ENCODE measurements at places on chromosomes 13 and 19.

DNA sequence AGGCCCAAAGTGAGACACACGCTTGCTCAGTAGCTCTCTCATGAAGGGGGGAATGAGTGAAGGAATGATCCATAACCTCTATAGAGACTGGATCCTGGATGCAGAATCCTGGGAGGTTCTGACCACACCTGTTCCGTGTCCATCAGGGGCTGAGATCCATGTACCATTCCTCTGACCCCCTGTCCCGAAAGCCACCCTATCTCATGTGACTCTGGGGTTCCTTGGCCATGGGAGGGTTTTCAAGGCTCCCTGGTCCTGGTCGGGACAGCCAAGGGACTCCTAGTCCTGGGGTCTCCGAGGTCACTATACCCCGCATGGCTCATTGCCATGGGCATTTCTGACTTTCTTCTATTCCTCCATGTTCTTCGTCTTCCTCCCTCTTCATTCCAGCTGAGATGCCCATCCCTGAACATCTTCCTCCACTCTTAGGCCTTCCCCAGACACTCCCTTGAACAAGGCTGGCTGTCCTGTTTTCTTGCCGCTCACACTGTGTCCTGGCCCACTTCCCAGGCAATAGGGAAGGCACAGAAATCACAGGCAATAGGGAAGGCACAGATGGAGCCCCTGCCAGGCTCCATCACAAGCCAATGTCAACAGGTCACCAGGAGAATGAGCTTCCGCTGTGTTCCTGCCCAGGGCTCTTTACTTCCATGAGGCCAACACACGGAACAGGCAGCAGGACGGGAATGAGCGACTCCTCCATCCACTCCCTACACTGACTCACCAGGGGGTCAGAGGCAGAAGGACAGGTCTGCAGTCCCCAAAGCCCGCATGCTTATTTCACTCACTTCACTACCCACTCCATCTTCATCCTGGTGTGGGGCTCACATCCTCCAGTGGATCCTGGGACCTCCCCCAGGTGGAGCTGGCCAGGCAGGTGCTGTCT, 3.2 kb downstream of the CEACAM5 start:
- DNase-seq: no peak

GRCh38 chr19:2798158-2798685, 12.9 kb downstream of the THOP1 start:
- no peak for DNase-seq

- no peak for DNase-seq
Measured at GRCh38 chr19:30682999-30683536, 310.9 kb downstream of the ZNF536 start.

DNA sequence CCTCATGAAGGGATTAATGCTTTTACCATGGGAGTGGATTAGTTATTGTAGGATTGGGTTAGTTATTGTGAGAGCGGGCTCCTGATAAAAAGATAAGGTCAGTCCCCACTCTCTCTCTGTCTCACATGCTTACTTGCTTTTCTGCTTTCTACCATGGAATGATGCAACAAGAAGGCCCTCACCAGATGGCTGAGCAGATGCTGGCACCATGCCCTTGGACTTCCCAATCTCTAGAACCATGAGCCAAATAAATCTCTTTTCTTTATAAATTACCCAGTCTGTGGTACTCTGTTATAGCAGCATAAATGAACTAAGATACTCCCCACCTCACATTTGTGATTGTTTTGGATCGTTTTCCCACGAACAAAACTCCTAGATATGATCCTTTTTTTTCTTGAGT, 353.8 kb downstream of the DNAJC15 start:
- DNase-seq: no peak

GRCh38 chr13:79212064-79212619, 193.9 kb downstream of the RBM26 start:
- no peak for DNase-seq

DNA sequence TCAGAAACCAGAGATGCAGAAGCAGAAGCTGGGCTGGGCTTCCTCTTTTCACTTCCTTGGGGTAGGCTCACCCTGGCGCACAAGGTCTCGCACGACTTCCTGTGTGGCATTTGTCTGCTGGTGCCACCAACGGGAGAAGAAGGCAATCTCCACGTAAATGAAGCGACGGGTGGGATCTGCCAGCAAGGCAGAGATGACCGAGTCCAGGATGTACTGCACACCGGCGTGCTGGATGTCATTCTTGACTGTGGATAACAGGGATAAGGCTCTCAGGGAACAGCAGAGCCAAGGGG, 1.3 kb downstream of the MAN2B1 start:
- no peak for DNase-seq

DNA sequence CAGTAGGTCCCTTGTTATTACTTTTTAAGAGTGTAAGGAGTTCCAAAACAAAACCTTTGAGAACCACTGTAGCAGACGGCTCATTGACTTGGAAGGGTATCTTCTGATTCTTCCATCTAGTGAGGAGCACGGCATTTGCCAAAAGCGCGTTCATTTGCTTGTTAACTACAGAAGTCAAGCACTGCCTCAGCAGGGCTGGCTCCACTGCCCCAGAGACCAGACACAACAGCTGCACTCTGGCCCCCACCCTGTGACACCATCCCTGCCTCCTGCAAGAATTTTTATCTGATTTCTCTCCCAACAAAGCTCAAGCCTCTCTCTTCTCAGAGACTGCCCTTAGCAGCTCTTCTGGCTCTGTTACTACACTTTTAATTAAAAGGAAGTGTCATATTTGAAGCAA, 20.7 kb upstream of the XPO4 start:
- no peak for DNase-seq

- no peak for DNase-seq
Measured at GRCh38 chr19:45514376-45515051, 7.2 kb downstream of the VASP start.

DNA sequence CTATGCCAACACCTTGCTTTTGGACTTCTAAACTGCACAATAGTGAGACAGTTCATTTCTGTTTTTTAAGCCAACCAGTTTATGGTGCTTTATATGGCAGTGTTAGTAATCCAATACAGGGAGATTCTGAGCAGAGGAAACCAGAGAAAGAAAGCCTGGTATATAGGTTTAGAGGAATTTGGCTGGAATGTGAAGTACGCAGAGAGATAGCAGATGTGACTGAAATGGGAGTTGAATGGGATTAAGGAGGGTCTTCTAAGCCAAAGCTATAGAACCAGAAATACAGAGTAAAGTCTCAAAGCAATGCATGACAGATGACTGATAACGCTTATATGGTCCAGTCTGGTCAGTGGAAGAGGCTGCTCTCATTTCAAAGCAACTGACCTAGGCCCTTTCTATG, 453.7 kb downstream of the GPC6 start:
- DNase-seq: no peak

GRCh38 chr19:16023146-16023915, 53.0 kb upstream of the TPM4 start:
- DNase-seq: no peak

DNA sequence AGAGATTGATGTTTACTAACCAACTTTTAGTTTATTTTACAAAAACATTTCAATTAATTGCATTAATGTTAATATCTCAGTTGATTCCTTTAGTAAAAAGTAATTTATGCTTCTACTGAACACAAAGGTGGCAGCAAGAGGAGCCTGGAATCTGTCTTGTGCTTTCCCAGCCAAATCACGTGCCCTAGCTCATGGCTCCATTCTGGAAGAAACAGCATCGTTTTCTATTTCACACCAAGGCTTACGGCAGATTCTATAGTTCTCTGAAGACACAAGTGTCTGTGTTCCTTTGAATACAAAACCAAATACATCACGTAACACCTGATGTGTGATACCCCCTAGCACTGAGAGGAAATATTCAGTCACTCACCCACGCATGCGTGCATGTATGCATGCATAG, 346.1 kb upstream of the MIR17HG start:
- DNase-seq: no peak

DNA sequence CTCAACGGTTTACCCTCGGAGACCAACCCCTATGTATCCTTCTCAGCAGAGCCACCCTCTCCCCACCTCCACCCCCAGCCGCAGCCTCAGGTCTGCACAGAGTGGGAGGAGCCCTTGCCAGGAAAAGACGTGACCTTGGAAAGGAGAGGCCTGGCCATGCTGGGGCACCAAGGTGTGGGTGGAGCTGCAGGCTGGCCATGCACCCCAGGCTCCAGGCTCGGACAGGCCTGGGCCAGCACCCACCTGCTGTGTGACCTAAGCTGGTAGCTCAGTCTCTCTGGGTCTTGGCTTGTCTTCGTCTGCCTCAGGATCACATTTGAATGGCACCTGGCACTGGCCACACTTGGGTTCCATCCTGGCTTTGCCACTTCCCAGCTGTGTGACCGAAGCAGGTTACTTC, 29.5 kb downstream of the CCDC8 start:
- DNase-seq: no peak

DNA sequence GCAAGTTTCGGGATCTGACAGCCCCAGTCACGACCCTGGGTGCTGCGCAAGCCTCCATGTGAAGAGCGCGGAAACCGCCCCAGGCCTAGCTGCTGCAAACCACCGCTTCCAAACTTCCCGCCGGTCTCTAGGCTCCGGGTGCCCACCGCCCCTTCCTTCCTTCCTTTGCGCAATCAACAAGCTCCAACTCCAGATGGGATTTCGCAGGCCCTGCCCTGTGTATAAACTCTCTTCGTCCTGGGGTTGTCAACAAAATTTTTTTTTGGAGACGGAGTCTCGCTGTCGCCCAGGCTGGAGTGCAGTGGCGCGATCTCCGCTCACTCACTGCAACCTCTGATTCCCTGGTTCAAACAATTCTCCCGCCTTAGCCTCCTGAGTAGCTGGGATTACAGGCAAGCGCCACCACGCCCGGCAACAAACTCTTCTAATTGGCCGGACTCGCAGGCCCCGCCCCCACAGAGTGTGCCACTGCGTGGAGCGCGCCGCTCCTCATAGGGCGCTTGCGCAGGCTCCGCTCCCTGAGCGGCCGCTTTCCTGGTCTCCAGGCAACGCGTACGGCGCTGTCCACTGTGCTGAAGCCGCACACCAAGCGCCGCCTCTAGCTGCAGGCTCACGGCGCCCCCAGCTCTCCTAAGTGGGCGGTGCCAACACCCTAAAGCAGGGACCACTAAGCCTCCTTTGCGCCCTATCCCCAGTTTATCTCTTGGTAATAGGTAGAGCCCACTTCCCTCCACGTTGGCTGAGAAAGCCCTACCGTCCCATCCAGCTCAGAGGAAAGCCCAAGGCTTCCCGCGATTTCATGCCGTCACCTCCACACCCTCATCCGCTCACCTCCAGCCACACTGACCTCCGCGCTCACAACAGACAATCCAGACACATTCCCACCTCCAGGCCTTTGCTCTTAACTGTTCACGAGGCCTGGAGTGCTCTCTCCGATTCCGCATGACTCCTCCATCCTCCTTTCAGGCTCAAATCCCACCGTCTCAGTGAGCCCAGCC, 5.5 kb upstream of the QTRT1 start:
- peak; percentile 73 for DNase-seq

DNA sequence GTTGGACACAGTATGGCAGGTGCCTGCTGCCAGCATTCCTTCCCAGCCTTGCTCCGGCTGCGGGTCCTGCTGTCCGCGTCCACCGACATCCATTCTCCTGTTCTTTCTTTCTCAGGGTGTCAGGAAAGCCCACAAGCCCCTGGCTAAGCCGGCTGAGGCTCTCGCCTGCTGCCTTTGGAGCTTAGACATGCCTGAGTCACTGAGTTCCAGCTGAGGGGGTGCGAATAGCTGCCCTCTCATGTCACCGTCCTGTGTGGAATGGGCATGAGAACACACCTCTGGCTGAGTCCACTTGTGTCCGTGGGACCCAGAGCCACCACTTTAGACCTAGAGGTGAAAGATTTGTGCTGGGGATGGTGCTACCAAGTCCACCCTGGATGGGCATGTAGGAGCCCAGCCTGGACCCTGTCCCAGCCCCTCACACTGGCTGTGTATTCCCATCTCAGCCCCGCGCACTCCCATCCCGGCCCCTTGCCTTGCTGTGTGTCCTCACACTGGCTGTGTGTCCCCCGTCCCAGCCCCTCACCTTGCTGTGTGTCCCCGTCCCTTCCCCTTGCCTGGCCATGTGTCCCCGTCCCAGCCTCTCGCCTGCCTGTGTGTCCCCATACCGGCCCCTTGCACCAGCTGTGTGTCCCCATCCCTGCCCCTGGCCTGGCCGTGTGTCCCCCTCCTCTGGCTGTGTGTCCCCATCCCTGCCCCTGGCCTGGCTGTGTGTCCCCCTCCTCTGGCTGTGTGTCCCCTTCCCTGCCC, 24.6 kb upstream of the IRS2 start:
- DNase-seq: no peak

DNA sequence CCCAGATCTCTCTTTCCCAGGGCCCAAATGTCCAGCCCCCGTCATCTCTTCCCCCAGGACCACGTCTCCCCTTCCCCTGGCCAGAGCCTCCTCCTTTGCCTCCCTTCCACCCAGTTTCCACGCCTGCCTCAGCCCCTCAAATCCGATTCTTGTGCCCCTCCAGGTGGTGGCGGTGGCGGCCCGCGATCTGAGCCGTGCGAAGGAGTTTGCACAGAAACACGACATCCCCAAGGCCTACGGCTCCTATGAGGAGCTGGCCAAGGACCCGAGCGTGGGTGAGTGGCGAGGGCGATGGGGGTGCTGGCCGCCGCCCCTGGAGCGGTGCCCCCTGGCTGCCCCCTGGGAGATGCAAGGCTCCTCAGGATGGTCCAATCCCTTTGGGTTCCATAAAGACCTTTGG, 1.3 kb downstream of the DHDH start:
- DNase-seq: no peak

DNA sequence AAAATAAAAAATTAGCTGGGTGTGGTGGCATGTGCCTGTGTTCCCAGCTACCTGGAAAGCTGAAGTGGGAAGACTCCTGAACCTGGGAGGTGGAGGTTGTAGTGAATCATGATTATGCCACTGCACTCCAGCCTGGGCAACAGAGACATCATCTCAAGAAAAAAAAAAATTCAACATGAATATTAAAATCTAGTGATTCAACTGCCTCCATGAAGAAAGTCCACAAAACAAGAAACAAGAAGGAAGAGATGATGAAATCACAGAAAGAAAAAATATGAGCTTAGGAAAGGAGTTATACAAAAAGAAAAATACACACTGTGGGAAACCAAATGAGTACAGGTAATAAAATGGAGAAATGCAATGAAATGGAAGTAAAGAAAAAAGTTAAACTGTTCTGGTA, 99.6 kb upstream of the SIAH3 start:
- no peak for DNase-seq

DNA sequence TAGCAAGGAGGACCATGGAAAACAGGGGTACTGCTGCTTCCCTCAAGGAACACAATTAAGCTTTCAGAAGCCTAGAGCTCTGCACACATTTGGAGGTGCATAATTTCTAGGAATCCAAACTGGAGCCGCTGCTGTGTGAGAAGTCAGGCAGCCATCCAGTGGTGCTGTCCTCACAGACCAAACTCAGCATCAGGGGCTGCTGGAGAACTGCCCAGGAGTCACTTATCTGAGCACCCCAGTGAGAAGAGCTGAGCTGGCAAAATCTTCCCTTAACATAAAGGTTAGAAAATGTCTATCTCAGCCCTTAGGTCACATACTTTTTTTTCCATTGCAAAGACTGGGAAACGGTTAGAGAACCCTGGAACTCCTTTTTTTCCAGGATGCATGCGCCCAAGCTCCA, 72.8 kb downstream of the ATP7B start:
- no peak for DNase-seq

Measured in SK-N-MC (cell line).